ENCODE measurements at places on chromosomes 11 and 22.

DNA sequence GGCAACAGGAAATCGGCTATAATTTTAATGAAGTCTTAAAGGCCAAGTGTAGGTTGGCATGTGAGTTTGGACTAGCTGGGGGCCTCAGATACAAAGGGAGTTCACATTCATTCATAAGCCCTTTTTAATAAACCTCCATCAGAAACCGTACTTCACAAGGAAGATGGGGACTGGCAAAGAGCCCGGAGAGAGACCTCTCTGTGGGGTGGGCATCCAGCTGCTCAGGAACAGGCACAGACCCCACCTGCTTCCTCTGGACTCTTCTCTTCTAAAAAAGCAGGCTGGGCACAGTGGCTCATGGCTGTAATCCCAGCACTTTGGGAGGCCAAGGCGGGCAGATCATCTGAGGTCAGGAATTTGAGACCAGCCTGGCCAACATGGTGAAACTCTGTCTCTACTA is 3.9 kb upstream of the ARFGAP3 start:
- DNase-seq: no peak

DNA sequence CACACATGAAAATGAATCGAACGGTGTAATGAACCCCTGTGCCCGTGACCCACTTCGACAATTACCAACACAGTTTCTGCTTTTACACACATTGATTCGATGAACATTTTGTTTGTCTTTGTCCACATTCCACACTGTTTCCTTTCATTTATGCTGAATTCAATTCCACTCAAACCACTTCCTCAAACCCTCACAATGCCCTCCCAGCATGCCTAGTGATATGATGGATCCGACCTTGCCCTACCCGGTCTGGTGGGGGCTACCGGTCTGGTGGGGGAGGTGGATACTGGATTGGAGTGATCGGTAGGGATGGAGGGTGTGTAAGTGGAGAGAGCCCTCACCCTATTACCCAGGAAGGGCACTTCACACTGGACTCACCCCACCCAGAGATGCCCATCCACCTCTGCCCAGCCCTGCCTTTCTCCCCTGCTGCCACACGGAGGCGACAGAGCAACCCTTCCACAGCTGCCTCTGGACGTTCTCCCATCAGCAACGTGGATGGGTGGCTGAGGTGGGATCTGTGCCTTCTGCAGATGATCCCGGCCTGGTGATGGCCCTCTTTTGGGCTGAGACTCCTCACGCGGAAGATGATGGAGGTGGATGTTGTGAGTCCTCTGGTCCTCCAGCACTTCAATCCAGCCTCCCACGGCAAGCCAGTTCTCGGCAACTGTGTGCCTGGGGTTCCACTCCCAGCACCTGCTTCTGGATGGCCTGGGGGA is 33.0 kb upstream of the P2RY2 start:
- DNase-seq: peak; percentile 29

DNA sequence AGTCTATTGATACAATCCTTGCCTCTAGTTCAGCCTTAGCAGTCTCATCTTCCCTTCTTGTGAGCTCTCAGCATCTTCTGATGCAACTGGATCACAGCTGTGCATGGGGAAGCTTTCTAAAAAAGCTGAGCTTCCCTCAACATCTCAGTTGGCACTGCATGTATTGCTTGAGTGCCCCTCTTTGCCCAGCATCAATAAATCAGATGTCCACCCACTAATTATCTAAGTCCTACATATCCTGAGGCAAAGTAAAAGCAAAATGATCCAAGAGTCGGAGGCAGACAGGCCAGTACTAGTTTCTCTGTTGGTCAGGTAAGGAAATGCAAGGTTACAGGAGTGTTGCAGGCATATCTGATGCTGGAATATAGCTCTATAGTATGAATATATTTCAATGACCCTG is 334.5 kb upstream of the NCAM1 start:
- no peak for DNase-seq

DNA sequence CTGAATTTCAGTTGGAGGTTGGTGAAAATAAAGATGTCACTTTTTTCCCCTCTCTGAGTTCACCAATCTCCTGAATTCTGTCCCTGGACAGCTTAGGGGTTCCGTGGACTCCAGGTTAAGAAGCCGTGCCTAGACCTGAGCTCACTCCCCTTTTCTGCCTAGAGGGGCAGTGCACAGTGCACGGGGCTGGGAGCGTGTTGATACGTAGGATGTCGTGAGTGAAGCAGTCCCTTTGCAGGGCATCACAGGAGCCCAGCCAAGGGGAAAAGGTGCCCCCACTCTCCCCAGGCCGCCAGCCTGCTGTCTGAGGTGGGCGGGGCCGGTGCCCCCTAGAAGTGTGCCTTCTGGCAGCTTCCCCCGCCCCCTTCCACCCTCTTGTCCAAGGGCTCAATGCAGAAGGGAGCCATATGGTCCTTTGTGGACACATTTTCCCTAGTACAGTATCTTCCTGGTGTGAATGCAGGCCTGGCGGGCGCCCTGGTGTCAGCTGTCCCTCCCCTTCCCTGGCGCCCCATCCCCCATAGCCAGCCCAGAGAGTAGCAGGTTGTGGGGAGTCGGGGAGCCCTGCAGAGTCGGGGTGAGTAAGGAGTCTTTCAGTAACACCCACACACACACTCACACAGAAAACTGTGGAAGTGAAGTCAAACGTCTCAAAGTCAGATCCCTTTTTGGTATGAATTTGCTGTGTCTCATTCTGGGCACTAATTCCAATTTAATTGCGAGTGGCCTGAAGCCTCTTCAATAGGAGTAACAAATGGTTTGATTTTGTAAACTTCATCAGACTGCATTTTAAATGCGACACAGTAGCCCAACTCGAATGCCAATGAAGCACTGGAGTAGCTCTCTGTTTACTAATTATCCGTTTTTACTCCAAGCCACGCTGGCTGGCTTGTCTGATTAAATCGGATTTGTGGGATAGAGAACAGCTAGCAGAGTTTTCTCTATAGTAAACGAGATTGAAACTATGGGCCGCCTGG is 67.5 kb upstream of the NNMT start:
- no peak for DNase-seq

GRCh38 chr11:78417888-78418583 is 416 bp upstream of the GAB2 start:
- DNase-seq: peak; percentile 75

- no peak for DNase-seq
These were observed 28.2 kb upstream of the P4HA3 start for GRCh38 chr11:74339619-74340018.

DNA sequence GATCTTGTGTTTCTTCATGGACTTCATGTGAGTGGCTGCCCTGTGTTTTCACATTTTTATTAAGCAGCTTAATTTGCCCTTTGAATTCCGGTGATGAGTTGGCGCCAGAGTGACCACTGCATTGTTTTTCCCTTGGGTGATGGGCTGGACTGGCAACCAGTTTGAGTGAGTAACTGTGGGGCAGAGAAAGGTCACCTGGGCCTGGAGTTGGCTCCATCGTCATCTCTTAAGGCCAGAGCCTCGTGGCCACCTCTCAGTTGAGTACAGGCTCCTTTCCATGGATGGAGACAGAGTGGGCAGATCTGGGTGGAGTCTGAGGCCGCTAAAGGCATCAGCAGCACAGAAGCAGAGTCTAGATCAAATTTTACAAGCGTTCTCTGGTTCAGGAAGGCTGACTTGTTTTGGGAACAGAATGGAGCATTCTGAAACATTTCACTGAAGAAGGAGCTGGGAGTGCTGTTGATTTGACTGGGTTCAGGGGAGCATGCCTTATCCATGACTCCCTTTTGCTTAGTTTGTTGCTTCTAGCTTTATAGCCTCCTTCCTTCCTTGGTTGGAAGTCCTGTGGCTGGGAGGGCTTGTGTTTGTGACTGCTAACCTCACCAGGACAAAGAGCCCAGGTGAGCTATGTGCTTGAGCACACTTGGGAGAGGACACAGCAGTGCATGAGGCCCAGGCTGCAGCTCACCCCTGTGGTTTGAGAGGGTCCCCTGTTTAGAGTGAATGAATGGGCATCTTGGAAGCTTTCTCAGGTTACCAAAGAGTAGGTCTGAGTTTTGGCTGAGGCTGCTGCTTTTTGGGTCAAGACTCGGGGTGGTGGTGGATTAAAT is 7.8 kb downstream of the BCR start:
- no peak for DNase-seq

GRCh38 chr11:64003807-64004589 is 17.8 kb downstream of the OTUB1 start:
- DNase-seq: no peak

- no peak for DNase-seq
These were observed 222.3 kb upstream of the NARS2 start for GRCh38 chr11:78796956-78797355.

- DNase-seq: no peak
These were observed 32.3 kb upstream of the SORL1 start for GRCh38 chr11:121419836-121420235.

DNA sequence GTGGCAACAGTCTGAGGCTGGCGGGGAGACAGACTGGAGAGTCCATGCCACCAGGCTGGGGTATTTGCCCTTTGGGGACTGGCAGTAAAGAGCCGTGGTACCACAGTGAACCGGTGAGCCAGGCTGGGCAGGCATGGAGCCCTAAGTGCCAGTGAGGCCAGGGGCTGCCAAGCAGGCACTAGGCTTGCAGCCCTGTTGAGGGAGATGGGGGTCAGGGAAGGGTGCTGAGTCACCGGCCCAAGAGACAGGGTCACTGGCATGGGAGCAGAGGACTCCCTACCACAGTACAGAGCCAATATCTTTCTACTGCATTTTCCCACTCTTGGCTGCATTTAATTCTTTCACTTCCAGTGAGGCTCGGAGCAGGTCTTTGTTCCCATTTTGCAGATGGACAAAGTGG is 30.7 kb upstream of the TEF start:
- DNase-seq: no peak

DNA sequence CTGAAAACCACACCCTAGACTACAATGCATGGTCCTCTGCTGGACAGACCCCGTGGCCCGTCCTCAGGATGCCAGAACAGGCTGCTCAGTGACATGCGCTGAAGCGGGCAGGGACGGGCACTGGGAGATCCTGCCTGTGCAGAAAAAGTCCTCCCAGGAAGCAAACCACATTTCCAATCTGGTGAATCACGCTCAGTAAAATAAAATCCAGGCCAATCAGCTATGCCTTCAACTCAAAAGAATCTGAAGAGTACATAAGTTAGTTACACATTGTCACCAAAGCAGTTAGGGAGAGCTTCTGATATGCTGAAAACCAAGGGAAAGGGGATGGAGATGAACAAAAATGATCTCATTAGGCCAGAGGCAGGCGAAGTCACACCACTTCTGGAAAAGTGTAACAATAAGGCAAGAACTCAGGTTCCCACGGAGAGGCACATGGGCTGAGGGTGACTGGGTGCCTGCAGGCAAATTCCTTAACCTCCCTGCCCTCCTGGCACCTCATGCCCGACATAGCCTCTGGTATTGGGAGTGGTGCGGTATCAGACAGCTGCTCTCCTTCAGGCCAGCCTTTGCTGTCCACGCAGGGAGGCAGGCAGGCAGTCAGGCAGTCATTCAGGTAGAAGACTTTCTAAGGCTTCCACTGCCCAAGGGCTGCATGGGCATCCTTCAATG is 66.4 kb downstream of the APOL5 start:
- no peak for DNase-seq

DNA sequence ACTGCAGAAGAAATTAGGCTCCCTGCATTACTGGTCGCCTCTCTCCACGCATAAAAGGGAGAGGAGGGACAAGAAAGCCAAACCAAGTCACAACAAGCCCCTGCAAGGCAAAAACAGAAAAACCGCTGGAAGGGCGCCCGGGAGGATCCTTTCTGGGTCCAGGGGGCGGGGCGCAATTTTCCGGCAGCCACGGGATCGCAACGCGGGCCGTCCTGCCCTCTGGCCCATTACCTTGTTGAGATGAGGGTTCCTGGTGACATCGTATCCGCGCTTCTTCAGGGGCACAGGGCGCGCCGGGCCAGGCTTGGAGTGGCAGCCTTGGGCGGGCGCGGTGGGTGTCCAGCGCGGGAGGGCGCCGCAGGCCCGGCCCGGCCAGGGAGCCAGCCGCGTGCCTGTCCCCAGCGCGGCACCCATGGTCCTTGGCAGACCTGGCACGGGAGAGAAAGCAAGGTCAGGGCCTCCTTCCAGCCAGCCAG is 847 bp downstream of the ME3 start:
- DNase-seq: no peak

- no peak for DNase-seq
These were observed 33.3 kb downstream of the CD6 start for GRCh38 chr11:61004761-61005181.

DNA sequence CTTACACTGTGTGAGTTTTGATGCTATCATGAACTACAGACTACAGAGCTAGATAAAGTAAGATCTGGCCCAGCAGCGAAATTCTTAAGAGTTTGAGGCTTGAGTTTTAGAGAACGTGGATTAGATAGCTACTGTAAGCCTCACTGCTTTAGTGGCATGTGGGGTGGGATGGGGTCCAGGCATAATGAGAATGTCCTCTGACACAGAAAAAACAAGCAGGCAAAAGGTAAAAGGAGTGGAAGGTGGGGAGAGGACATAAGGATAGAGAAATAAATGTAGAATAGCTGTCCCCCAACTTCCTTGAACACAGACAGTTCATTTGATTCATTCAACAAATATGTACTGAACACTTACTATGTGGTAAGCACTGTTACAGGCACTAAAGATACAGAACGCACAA is 324.5 kb upstream of the PITPNB start:
- no peak for DNase-seq

GRCh38 chr11:125188021-125188420 is 23.5 kb downstream of the PKNOX2 start:
- DNase-seq: no peak

- DNase-seq: no peak
These were observed 401.6 kb downstream of the BUD13 start for GRCh38 chr11:116371146-116371545.

GRCh38 chr11:69488543-69488940 is 7.1 kb downstream of the LINC01488 start:
- DNase-seq: no peak

DNA sequence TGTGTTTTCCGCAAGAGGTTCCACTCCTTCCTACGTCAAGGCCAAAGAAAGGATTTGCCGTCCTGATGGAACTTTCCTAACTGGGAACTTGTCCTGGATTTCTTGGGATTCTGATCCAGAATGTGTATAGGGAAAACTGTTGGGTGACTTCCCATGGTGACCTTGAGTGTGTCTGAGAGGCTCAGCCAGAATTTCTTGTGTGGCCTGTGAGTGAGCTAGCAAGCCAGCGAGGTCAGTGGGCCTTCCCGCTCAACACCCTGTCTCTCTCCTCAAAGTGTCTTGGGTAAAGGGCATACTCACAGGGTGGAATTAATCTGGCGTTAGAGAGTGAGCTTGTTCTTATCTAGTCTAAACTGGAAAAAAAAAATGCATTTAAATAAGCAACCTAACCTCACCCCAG is 20.4 kb downstream of the ZNRF3 start:
- no peak for DNase-seq

- DNase-seq: no peak
These were observed 39.6 kb downstream of the TBC1D22A start for GRCh38 chr22:46801826-46802607.
